ENCODE measurements at places on chromosomes 7 and 10.

GRCh38 chr10:3756360-3756740 lies 28.7 kb downstream of the KLF6 start:
- DNase-seq: no peak

- DNase-seq: no peak
Observed at GRCh38 chr7:148580446-148580845, 10.1 kb upstream of the C7orf33 start.

GRCh38 chr10:30747633-30748032 lies 118.1 kb upstream of the LYZL2 start:
- DNase-seq: no peak

DNA sequence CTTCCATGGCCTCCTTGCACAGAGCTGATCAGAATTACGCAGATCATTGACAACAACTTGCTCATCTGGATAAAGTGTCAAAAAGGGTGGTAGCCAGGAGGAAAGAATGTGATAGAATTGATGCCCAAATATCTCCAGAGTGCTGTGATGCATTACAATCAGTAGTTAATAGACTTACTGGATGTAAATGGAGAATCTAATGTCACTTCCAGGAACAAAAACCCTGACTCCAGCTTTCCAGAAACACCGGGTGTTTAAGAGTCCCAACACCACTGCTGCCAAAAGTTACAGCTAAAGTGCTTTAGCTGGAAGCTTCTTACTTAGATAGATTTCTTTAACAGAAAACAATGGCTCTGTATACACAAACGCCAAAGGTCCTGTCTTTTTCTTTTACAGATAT lies 25.7 kb upstream of the OSBPL3 start:
- no peak for DNase-seq

DNA sequence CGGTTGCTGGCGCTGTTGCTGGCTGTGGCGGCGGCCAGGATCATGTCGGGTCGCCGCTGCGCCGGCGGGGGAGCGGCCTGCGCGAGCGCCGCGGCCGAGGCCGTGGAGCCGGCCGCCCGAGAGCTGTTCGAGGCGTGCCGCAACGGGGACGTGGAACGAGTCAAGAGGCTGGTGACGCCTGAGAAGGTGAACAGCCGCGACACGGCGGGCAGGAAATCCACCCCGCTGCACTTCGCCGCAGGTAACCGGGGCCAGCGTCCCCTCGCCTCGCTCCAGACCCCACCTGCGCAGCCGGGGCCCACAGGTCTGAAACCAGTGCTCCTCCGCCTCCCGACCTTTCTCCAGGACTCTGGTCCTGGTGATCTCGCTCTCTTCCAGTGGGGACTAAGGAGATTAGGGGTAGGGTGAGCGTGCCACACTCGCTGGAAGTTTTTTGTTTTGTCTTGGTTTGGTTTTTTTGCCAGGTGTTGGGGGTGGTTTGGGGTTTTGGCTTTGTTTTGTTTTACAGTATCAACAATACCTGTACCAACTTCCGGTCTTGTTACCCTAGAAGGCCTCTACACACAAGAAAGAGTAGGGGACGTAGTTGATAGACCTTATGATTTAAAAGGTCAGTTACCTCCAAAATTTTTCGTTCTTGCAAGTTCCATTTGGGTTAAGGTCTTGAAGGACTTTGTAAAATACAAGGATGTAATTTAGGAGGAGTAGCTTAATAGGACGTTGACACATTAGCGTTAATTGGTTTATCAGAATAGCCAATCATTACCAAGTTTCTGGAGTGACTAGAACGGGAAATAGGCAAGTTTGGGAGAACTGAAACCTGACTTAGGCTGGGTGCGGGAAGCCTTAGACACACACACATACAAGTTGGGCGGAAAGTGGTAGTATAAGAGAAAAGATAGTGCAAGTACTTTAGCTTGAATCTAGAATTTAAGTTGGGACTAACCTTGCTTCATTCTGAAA lies 704 bp downstream of the TNKS2 start:
- no peak for DNase-seq

GRCh38 chr7:139476139-139476538 lies 7.3 kb downstream of the KLRG2 start:
- no peak for DNase-seq

- DNase-seq: no peak
Observed at GRCh38 chr7:39415091-39415787, 151.0 kb upstream of the YAE1 start.

- DNase-seq: no peak
Observed at GRCh38 chr10:73648975-73649829, 6.6 kb downstream of the SYNPO2L start.

GRCh38 chr7:26618898-26619297 lies 245.5 kb downstream of the SKAP2 start:
- DNase-seq: no peak

DNA sequence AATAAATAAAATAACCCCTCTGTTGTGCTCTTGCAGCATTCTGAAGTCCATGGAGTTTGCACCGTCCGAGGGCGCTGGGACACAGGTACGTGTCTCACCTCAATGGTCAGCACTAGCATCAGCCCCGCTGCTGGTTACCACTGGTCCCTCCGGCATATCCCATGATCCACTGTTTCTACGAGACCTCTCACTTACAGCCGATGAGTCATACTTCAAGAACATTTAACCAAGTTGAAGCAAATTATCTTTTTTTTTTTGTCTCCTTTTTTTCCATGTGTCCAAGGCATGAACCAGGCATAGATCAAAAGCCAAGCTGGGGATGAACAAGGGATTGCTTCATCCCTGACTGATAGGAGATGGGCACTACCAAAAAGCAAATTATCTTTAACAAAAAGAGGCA lies 92.9 kb upstream of the SH2B2 start:
- DNase-seq: no peak

Data from spinal cord (tissue), 10 donors.